HepG2 (cell line): ENCODE measurements at places on chromosomes 1 and 21. TPM values are rescaled to one million over a fixed set of nuclear protein-coding genes. Genes with fewer than 3 reads are reported as not detected.
A peak's percentile ranks its signal among the peaks of the same experiment; 100 is the strongest.

Gene TMIGD3
- not detected in 2 replicates for total RNA-seq

Gene GART
- total RNA-seq, result 109 and 151 TPM in 2 replicates

Gene IRF6
- total RNA-seq, result 0.02 TPM in 1 of 2 replicates, not detected in the other

Gene PRMT6
- total RNA-seq, result 15.8 and 20.3 TPM in 2 replicates

Gene ZNF683
- total RNA-seq, result not detected in 2 replicates

Gene ADCY10
- total RNA-seq, result 0.02 and 0.03 TPM in 2 replicates

Gene DIPK1A
- 7.7 and 8.4 TPM in 2 replicates for total RNA-seq

GRCh38 chr21:45074818-45075595, 627 bp downstream of the ADARB1 start:
- no peak for DNase-seq
- H3K4me3 ChIP-seq, result peak overlapping the region; percentile 95
- H3K4me1 ChIP-seq, result peaks cover 25% of the 10 kb centered on the region
- no peaks in the 10 kb centered on the region for H3K27me3 ChIP-seq
- H3K27ac ChIP-seq, result peak overlapping the region; percentile 36
- H3K36me3 ChIP-seq, result no peaks in the 10 kb centered on the region

- H3K27me3 ChIP-seq, result no peaks in the 10 kb centered on the region
- H3K4me3 ChIP-seq, result no peak overlapping the region
- DNase-seq, result no peak
- peaks cover 23% of the 10 kb centered on the region for H3K4me1 ChIP-seq
- H3K36me3 ChIP-seq, result peaks cover 19% of the 10 kb centered on the region
Observed at GRCh38 chr1:212614453-212615200, 6.1 kb downstream of the ATF3 start.

DNA sequence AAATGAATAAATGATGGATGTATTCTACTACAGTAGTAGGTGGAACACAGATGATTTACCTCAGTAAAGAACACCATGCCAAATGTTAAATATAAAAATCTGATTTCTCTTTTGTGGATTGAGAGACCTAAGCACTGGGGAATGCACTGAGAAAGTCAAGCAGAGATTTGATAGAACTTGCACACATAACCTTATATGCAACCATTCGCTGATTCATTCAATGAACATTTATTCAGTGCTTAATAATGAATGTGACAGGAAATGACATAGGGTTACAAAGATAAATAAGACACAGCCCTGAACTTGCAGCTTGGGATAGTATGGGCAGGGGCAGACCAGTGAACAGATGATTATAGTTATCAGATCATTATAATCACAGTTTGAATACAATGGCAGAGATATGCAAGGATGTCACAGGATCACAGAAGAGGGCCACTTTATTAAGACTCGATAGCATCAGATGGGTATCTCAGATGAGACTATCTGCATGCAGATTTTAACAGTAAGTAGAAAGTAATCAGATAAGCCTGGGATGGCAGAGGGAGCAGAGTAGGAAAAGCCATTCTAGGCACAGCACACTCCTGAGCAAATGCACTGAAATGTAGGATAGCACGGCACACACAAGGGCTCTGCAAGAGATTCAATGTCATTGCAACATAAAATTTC, 169.4 kb downstream of the ASTN1 start:
- H3K36me3 ChIP-seq, result no peaks in the 10 kb centered on the region
- no peak for DNase-seq
- no peaks in the 10 kb centered on the region for H3K4me1 ChIP-seq
- H3K4me3 ChIP-seq, result no peak overlapping the region

DNA sequence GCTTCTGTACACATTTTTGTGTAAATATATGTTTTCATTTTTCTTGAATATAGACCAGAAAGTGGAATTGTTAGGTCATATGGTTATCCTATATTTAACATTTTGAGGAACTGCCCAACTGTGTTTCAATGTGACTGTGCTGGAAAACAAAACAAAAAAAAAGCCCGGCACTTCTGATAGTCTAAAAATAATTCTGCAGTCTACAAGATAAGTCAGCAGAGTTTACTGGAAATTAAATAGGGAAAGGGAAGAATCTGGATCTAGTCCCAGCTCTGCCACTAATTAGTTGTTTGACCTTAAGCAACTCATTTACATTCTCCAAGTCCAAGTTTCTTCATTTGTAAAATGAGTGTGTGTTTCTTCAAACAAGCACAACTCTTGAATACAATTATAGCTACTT, 869.1 kb upstream of the B3GALT2 start:
- no peaks in the 10 kb centered on the region for H3K27me3 ChIP-seq
- no peaks in the 10 kb centered on the region for H3K4me1 ChIP-seq

GRCh38 chr1:92045766-92046495, 16.1 kb downstream of the EPHX4 start:
- H3K4me1 ChIP-seq, result no peaks in the 10 kb centered on the region
- no peak overlapping the region for H3K4me3 ChIP-seq
- no peaks in the 10 kb centered on the region for H3K36me3 ChIP-seq
- no peaks in the 10 kb centered on the region for H3K27me3 ChIP-seq
- H3K27ac ChIP-seq, result no peak overlapping the region
- DNase-seq, result no peak

- H3K27me3 ChIP-seq, result no peaks in the 10 kb centered on the region
- no peak overlapping the region for H3K27ac ChIP-seq
- H3K4me3 ChIP-seq, result no peak overlapping the region
- H3K36me3 ChIP-seq, result peaks cover 7% of the 10 kb centered on the region; the same call in 1 of the 3 replicates
- no peaks in the 10 kb centered on the region for H3K4me1 ChIP-seq
Observed at GRCh38 chr1:244406337-244406736, 45.4 kb downstream of the ADSS2 start.

DNA sequence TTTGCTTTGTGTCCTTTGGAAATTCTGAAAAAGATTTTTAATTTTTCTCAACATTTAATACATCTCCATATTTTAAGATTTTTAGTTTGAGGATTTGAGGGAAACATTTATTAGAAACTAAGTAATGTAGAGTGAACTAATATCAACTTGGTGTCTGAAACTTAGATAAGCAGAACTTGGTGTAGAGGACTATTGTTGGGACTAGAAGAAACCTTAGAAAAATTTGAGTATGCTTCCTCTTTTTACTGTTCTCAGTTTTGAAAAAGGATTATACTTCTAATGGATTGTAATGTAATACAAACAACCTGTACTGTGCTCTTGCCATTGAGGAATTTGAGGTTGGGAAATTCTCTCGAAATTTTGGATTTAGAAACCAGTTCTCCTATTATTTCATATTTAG, 2.4 kb downstream of the FNBP1L start:
- no peak overlapping the region for H3K27ac ChIP-seq
- DNase-seq, result no peak
- H3K4me1 ChIP-seq, result peaks cover 40% of the 10 kb centered on the region
- no peaks in the 10 kb centered on the region; the same call in 2 of the 3 replicates for H3K27me3 ChIP-seq
- peak overlapping the region; percentile 99; the same call in 1 of the 2 replicates for H3K4me3 ChIP-seq
- H3K36me3 ChIP-seq, result peaks cover 1% of the 10 kb centered on the region

GRCh38 chr1:114144016-114144415, 9.7 kb downstream of the SYT6 start:
- no peak overlapping the region for H3K27ac ChIP-seq
- H3K36me3 ChIP-seq, result no peaks in the 10 kb centered on the region
- H3K27me3 ChIP-seq, result no peaks in the 10 kb centered on the region
- DNase-seq, result no peak
- no peak overlapping the region for H3K4me3 ChIP-seq

DNA sequence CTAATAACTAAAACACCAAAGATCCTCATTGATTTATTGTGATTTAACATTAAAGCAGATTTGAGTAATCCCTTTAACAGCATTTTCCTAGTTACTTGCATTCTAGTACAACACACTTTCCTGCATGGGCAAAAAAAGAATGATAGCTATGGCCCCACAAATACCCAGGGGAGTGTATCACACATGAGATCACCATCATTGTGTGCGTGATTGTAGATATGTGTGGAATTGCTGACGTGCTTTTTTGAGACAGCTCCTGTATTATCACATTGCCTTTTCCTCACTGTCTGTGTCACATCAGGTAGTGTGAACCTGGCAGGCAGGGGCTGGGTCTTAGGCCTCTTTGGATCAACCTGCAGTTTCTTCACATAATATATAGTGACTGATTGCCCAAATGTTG, 48.5 kb upstream of the SAMD13 start:
- H3K27ac ChIP-seq, result no peak overlapping the region
- H3K4me3 ChIP-seq, result no peak overlapping the region
- no peaks in the 10 kb centered on the region for H3K27me3 ChIP-seq
- no peaks in the 10 kb centered on the region for H3K36me3 ChIP-seq
- peaks cover 8% of the 10 kb centered on the region; the same call in 1 of the 2 replicates for H3K4me1 ChIP-seq

DNA sequence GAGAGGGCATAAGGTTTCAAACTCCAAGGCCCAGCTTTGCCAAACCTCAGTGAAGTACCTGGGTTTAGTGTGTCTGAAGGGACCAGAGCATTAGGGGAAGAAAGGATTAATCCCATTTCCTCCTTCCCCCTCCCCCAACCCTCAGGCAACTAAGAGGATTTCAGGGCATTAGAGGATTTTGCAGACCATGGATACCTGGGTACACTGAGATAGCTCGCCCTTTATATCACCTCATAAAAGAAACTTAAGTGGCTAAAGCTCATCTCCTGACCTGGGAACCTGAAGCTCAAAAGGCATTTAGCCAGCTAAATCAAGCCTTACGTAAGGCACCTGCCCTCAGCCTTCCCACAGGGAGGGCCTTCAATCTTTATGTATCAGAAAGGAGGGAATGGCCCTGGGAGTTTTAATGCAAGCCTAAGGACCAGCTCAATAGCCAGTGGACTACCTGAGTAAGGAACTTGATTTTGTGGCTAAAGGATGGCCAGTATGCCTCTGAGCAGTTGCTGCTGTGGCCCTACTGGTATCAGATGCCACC, 26.4 kb upstream of the SMYD3 start:
- no peak overlapping the region for H3K27ac ChIP-seq
- H3K27me3 ChIP-seq, result peaks cover 4% of the 10 kb centered on the region; the same call in 1 of the 3 replicates
- no peaks in the 10 kb centered on the region for H3K36me3 ChIP-seq
- no peak overlapping the region for H3K4me3 ChIP-seq
- no peak for DNase-seq

- H3K27me3 ChIP-seq, result peaks cover 8% of the 10 kb centered on the region; the same call in 1 of the 2 replicates
- H3K4me3 ChIP-seq, result no peak overlapping the region
- no peak for DNase-seq
- H3K27ac ChIP-seq, result no peak overlapping the region
- no peaks in the 10 kb centered on the region for H3K36me3 ChIP-seq
Observed at GRCh38 chr1:13492711-13493110, 21.1 kb downstream of the LRRC38 start.

- no peak overlapping the region for H3K27ac ChIP-seq
- no peak for DNase-seq
- H3K27me3 ChIP-seq, result no peaks in the 10 kb centered on the region; the same call in 1 of the 2 replicates
- H3K36me3 ChIP-seq, result no peaks in the 10 kb centered on the region
- H3K4me3 ChIP-seq, result no peak overlapping the region
Observed at GRCh38 chr1:212507369-212507768, 74.6 kb downstream of the NENF start.

DNA sequence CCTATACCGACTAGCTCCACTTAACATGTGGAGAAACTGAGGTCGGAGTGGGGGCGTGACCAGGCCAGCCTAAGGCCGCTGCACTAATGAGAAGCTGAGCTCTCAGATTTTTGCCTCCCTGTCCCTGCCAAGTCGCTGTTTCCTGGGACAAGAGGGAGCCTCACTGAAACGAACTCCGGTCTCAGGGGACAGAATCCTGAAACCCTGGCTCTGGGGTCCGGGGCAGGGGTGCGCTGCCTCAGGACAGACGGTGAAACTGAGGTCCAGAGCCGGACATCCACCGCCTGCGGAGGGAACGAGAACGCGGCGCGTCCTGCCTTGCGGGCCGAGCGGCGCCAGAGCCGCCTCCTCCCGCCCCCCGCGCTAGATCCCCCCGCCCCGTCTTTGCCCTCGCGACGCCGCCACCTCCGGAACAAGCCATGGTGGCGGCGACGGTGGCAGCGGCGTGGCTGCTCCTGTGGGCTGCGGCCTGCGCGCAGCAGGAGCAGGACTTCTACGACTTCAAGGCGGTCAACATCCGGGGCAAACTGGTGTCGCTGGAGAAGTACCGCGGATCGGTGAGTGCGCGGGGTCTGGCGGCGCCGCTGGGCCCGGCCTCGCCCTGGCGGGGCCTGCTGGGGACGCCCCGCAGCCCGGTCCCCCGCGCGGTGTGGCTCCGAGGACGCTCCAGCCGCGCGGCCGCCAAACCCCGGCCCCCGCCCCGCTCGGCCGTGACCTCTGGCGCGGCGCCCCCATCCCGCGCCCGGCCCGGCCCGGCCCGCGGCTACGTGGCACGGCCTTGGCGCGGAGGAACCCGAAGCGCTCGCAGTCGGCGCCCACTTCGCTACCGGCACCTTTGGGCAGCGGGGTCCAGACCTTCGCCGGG, at the start of gene GPX7:
TSS of gene GPX7 (plus strand) at position 381 of the 865 bp plus-strand sequence. CDS start at position 420, 39 bp downstream.
- DNase-seq, result no peak
- no peaks in the 10 kb centered on the region for H3K27me3 ChIP-seq

DNA sequence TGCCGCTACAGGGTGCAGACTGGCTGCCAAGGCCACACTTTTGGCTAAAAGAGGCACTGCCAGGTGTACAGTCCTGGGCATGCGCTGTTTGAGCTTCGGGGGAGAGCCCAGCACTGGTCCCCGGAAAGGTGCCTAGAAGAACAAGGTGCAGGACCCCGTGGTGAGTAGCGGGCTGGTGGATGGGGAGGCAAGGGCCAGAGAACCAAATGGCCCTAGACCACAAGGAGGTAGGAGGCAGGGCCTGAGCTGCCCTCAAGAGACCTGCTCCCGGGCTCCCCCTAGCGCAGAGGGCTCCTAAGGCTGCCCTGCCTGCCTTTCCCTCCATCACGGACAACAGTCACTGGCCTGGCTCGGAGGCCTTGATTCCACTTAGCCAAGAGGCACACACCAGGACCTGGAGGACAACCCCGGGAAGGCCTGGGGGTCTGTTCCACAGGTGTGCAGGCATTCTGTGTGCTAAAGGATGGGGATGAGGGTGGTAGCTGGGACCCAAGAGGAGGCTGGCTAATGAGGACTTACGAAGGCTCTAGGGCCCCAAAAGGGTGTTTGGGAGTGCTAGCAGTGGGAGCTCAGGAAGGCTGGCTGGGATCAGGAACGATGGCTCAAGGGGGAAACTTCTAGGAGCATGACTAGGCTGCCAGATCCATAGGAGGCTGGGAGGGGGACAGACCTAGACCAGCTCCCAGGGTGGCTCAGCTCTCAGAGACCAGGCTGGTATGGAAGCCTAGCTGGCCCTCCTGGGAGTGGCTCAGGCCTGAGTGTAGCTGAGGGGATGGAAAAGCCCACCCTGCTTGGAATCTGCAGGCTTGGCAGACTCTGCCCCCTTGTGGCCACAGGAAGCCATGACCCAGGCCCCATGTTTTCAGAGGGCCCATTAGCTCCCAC, 742 bp downstream of the ARTN start:
- no peak overlapping the region for H3K27ac ChIP-seq
- H3K4me3 ChIP-seq, result no peak overlapping the region
- peak; percentile 65 for DNase-seq

GRCh38 chr1:223788746-223789415, 56.9 kb downstream of the TP53BP2 start:
- no peak overlapping the region for H3K4me3 ChIP-seq
- H3K4me1 ChIP-seq, result no peaks in the 10 kb centered on the region
- peaks cover 31% of the 10 kb centered on the region for H3K36me3 ChIP-seq

DNA sequence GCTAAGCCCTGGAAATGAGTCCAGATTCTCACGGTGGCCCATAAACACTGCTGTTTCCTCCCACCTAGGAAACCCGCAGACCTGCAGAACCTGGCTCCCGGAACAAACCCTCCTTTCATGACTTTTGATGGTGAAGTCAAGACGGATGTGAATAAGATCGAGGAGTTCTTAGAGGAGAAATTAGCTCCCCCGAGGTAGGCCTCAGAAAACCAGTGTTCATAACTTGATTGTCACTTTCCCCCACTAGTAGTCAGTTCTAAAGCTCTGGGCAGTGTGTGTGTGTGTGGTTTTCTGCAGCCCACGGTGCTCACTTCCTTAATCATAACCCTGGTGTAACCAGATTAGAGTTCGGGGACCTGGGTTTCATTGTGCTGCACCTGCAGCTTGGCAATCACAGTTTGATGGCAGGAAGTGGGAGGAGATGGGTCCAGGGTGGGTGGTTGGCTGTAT, 39.1 kb downstream of the CLIC6 start:
- no peak for DNase-seq
- H3K27ac ChIP-seq, result no peak overlapping the region
- H3K4me3 ChIP-seq, result no peak overlapping the region
- H3K4me1 ChIP-seq, result no peaks in the 10 kb centered on the region
- no peaks in the 10 kb centered on the region for H3K36me3 ChIP-seq
- peaks cover 6% of the 10 kb centered on the region; the same call in 1 of the 2 replicates for H3K27me3 ChIP-seq
